ENCODE measurements at places on chromosomes 12 and 14.

GRCh38 chr12:131487388-131488124 is 223.3 kb upstream of the SFSWAP start:
- DNase-seq: peak; percentile 2

DNA sequence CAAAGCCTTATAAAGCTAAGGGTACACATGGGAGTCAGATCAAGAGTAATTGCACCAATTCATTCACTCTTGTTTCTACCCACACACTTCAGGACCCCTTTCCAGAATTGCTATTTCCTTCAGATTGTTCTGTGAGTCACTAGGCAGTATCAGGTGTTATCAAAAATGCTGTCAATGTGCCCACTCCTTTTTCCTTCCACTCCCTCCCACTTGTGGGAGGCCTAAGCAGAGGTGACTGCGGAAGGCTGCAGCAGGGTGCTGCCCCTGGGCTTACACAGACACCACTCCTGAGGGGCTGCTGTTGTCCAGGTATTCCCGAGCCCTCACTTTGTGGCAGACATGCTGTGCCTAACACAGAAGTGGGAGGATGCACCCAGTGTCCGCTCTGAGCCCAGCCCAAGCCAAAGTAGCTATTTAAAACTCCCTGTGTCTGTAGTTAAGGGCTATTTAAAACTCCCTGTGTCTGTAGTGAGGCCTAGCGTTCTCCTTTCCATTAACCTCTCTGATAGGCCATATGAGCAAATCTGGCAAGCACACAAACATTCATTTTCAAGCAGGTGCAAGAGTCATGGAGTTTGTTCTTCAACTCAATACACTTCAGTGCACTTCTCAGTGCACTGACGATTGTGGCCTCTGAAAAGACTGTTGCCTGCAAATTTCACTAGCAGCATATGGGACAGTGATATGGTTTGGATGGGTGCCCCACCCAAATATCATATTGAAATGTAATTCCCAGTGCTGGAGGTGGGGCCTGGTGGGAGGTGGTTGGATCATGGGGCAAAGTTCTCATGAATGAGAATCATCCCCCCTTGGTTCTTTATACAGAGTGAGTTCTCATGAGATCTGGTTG is 117.8 kb downstream of the PHLDA1 start:
- no peak for DNase-seq

- peak; percentile 88 for DNase-seq
Measured at GRCh38 chr14:34872822-34873588, 2.2 kb downstream of the BAZ1A start.

- DNase-seq: no peak
Measured at GRCh38 chr12:112627851-112628250, 163.7 kb upstream of the RPH3A start.

GRCh38 chr12:69509308-69509736 is 39.1 kb downstream of the FRS2 start:
- DNase-seq: no peak

DNA sequence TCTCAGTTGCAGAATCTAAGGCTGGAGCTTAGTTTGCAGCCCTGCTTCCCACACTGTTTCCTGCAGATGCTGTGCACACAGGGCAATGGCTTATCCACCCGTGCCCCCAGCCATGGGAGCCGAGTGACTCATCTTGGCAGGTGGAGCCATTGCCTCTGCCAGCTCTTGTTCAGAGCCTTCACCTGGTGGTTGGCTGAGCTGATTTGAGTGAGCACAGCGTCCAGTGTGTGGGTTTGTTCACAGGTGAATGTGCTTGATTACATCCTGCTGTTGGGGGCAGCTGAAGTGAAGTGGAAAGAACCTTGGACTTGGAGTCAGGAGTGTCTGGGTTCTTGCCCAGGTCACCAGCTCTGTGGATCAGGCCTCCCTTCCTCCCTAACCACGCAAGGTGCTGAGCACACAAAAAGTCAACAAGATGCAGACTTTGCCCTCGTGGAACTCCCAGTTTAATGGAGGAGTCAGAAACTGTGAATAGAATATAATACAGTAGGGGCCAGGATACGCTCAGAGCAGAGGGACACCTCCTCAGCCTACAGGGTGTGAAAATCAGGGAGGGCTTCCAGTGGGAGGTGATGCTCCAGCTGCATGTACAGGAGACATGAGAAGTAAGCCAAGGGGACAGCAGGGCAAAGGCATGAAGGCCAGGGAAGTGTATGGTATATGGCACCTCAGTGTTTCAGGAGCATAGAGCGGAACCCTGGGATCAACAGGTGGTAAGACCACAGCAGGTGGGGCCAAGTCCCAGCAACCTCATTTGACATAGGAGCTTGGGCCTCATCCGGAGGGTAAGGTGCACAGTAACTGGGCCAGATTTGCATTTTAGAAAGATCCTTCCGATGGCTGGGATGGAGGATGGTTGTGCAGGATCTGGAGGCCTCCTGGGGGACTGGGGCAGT is 22.8 kb downstream of the JDP2 start:
- peak; percentile 87 for DNase-seq

Measured in epithelial cell of esophagus (primary cell).